SHP77 (cell line): ENCODE measurements at places on chromosomes 5 and 9.
A peak's percentile ranks its signal among the peaks of the same experiment; 100 is the strongest.

- DNase-seq, result no peak
Observed at GRCh38 chr9:6460189-6460768, 47.3 kb downstream of the UHRF2 start.

- DNase-seq, result no peak
Observed at GRCh38 chr9:127856094-127856728, 1.8 kb upstream of the ENG start.

DNA sequence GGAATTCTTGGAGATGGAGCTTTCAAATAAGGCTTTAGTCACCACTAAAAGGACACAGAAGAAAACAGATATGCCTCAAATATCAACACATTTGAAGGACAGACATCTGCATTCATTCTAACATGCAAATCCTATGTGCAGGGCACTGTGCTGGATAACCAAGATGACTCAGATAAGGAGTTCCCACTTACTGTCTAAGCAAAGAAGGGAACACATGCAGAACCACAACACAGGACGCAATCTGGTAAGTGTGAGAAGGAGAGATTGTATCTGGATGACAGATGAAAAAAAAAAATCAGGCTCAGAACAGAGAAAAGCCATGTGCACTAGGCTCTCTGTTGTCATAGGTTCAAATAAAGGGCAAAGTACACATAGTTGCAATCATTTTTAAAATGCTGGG is 42.5 kb downstream of the ELAVL2 start:
- no peak for DNase-seq

GRCh38 chr9:8474937-8475336 is 675.4 kb upstream of the DMAC1 start:
- no peak for DNase-seq

DNA sequence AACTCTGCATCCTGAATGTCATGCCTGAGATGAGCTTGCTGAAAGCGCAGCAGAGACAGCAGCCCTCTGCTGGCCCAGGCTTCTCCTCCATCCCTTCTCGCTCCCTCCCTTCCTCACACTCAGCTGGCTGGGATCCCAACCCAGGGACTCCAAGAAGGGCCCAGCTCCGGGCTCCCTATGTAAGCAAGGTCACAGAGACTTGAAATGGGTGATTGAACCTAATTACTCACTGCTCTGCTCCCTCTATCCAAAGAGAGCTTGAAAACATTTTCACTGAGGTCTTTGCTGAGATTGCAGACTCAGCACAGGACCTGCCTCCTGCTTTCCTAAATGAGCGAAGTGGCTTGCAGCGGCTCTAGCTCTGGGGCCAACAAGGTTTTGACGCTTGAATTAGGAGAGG is 42.8 kb downstream of the RAPGEF1 start:
- no peak for DNase-seq

DNA sequence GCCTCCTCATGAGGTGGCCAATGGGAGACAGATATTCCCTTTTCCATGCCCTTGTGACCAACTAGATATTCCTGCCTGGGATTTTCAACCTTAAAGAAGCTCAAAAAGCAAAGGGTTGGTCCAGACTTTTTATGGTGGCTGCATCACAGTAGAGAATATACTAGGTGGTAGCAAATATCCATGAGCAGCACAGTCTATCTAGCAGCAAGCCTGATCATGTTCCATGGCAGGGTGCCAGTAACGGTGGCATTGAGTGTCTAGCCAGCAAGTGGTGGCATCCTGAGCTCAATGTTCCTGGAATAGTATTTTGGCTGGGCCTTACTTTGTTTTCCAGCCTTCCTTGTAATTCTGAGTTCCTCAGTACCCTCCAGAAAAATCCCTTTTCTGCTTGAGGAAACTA is 25.8 kb downstream of the CDC25C start:
- peak; percentile 92 for DNase-seq

DNA sequence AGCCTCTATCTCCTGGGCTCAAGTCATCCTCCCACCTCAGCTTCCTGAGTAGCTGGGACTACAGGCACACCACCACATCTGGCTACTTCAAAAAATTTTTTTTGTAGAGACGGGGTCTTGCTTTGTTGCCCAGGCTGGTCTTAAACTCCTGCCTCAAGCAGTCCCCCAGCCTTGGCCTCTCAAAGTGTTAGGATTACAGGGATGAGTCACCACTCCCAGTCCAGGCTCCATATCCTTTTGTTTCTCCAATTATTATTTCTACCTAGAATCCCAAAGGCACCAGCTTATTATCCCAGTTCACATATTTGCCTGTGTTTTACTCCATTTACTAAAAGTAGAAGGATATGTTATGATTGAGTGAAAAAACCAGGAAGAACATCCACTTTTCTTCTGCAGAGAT is 84.9 kb downstream of the TEK start:
- no peak for DNase-seq

GRCh38 chr9:130890870-130891687 is 5.5 kb downstream of the QRFP start:
- no peak for DNase-seq

DNA sequence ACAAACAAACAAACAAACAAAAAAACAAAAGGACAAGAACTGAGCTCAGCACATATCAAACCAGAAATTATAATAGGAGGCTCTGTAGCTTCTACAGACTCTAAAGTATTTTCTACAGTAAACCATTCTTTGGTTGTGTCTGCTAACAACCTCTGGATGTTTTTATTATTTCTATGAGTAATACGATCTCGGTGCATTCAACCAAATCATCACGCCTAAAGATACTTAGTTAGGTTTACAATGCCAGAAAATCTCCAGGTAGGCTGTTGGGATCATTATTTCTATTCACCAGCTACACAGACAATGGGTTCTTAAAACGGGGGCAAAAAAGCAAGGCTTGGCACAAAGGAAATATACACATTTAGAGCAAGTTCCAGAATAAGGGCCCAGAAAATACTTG is 41.6 kb upstream of the ALDOB start:
- DNase-seq, result no peak

GRCh38 chr9:17651725-17652124 is 72.9 kb downstream of the SH3GL2 start:
- DNase-seq, result no peak

GRCh38 chr5:73727470-73727869 is 101.5 kb downstream of the ARHGEF28 start:
- DNase-seq, result no peak

- no peak for DNase-seq
Observed at GRCh38 chr9:37961351-37961750, 57.4 kb upstream of the SLC25A51 start.

GRCh38 chr9:120701248-120701647 is 13.0 kb downstream of the MEGF9 start:
- DNase-seq, result no peak

DNA sequence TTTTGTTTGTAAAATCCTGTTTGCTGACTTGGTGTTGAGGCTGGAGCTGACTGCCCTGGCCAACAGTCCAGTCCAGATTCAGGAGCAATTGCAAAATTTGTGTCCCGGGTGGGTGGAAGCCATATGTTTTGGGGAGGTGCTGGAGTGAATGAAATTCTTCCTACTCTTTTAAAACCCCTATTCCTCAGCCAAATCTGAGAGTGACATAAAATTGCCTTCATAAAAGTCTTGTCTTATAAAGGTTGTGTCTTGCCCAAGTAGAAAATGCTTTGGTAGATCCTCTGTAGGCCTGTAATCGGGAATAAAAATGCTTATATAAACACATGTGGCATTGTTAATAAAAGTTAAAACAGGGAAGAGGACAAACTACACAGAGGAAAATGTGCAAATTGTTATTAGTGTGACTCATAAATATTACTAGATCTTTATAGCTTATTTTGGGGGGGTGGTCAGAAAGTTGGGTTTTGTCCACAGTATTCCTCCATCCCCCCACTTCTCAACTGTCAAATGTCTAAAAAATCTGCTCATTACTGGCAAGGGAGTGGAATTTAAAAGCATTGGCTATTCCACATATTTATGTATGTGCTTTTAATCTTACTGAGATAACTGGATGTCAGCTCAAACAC is 45.6 kb downstream of the NNT start:
- DNase-seq, result no peak

DNA sequence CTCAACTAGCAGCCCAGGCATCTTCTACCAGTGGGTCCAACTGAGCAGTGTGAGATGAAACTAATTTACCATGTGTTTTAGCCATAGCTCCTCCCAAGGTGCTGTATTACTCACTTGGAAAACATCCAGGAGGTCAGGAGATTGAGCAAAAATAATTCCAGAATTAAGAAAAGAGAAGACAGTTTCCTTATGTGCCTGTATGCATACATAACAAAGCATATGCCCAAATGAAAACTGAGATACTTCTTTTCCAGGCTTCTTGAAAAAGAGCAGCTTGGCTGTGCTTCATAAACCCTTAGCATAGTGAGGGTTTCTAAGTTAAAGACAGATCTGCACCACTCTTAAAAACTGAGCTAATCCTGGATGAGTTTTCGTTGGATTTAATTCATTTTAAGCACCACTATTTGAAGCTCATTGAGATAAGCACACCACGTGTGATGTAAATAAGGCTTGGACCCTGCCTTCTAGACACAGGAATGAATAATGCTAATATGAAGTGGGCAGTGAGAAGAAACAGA is 119.4 kb downstream of the ADAMTS12 start:
- no peak for DNase-seq

DNA sequence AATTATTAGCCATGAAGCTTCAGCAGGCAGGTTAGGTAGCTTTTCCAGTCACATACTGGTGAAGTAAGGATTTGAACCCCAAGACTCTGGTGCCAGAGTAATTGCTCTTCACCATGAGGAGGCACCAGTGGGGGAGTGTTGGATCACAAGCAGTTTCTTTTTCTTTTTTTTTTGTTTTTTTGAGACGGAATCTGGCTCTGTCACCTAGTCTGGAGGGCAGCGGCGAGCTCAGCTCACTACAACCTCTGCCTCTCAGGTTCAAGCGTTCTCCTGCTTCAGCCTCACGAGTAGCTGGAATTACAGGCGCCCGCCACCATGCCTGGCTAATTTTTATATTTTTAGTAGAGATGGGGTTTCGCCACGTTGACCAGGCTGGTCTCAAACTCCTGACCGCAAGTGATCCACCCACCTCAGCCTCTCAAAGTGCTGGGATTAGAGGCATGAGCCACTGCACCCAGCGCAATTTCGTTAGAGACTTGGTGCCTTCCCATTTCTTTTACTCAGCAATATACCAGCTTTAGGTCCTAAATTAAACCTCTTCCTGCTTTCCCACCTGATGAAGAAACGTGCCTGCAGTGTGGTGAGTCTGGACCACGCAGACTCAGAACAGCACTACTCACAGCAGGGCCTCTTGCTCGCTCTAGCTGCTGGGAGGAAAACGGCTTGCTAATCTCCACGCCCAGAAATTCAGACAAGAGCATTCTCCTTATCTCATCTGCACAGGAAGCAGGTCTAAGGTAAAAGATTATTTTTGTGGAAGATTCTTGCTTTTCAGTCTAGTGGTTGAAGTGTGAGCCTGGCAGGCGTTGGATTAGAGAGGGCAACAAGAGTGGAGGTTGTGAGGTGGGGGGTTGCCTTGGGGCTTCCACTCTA is at the start of gene S100Z:
Gene S100Z, plus strand, starts transcription at position 596 of the 873 bp plus-strand sequence. CDS start 25,346 bp downstream, outside the sequence.
- DNase-seq, result no peak

DNA sequence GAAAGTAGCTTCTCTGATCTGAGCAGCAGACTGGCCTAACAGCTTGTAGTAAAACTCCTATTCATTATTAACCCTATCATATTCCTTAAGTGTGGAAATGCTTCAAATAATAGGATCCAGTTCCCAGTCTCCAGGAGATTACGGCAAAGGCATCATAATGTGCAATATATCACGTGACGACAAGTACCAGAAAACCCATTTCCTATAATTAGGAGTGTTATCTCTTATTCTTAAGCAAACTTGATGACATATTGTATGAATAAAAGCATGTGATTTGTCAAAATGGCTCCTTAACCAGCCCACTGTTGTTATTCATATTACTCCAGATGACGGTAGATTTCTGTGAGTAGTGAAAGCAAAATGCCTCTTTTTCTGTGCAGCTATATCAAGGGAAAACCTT is 2.9 kb downstream of the SV2C start:
- no peak for DNase-seq

DNA sequence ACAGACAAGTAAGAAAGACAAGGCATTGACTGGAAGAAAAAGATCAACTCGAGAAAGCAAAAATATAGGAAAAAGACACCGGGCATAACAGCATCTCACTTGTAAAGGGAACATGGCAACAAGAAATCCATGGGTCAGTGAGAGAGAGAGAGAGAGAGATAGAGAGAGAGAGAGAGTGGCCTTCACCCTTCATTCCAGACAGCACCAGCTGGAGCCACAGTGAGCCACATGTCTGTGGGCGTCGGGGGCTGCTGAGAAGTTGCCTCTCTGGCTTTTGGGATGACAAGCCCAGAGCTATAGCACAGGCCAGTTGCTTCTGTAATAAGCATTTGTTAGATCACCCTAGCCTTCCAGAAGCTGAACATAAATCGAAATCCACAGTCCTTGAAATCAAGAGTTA is 20.3 kb upstream of the ENC1 start:
- no peak for DNase-seq

DNA sequence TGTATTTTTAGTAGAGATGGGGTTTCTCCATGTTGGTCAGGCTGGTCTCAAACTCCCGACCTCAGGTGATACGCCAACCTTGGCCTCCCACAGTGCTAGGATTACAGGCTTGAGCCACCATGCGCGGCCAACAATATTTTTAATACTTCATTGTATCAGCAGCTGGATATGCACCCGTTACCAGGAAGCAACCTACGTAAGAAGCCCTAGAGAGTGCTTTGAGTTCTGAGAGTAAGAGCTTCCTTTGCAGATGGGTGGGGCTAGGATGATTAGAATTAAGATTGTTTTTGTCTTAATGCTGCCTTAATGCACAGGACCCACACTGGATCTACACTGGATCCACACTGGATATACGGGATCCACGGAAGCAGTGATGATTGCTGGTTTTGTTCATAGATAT is 123.9 kb upstream of the ABCA1 start:
- DNase-seq, result no peak

GRCh38 chr5:100746730-100747129 is 156.4 kb downstream of the ST8SIA4 start:
- no peak for DNase-seq

DNA sequence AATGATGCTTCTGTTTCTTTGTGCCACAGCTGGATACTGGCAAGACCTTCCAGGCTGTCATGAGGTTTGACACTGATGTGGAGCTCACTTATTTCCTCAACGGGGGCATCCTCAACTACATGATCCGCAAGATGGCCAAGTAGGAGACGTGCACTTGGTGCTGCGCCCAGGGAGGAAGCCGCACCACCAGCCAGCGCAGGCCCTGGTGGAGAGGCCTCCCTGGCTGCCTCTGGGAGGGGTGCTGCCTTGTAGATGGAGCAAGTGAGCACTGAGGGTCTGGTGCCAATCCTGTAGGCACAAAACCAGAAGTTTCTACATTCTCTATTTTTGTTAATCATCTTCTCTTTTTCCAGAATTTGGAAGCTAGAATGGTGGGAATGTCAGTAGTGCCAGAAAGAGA is 65.5 kb downstream of the ACO1 start:
- no peak for DNase-seq

GRCh38 chr5:75045071-75045470 is 7.3 kb downstream of the GCNT4 start:
- DNase-seq, result no peak

GRCh38 chr5:68015381-68016302 is 199.9 kb upstream of the PIK3R1 start:
- DNase-seq, result no peak

DNA sequence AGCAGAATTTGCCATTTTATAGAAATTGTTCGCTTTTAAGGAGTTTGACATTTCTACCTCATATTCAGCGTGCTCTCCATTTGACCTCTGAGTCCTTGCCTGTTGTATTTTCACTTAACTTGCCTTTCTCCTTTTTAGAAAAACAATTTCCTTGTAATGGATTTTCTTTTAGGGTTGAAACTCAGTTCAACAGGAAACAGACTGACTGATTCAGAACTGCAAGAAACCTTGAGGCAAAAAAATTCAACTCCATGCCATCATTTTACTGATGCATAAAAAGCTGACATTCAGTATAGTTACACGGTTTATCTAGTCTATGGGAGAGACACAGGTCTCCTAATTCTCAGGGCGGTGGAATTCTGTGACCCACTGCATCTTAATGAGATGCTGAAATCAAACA is 59.8 kb downstream of the MRPS30 start:
- no peak for DNase-seq
